ENCODE measurements at places on chromosomes 6 and 20. TPM values are rescaled to one million over a fixed set of nuclear protein-coding genes. Genes with fewer than 3 reads are reported as not detected.

Gene CFAP61
- 3.5 TPM for polyA plus RNA-seq

Gene GSTA1
- 5.0 TPM for polyA plus RNA-seq

Gene RPS6KA2
- polyA plus RNA-seq = 43.7 TPM

Gene OLIG3
- polyA plus RNA-seq = not detected

Gene REM1
- polyA plus RNA-seq = 7.8 TPM

All from right lung (tissue), 10 donors.